Stimulated activated CD4-positive, alpha-beta T cell treated with anti-CD3 and anti-CD28 coated beads, Interleukin-15, amount 100 ng/mL, for 48 hours (primary cell): ENCODE measurements at places on chromosomes 7 and 10.

- DNase-seq, result no peak
Observed at GRCh38 chr7:108468246-108468645, 12.0 kb upstream of the NRCAM start.

DNA sequence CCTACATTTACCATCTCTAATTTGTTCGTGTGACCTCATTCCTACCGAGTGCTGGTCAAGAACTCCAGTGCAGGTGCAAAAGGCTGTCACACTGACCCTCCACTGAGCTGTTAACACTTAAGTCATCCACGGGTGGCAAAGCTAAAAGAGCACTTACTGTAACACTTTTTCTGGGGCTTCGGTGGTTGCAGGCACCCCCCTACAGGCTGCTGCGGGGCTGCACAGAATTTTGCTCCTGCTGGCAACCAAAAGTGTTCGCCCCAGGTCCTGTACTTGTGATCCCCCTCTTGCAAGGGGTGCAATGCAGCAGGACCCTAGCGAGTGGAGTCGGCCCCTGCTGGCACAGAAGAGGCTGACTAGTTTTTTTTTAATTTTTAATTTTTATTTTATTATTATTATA lies 298.9 kb upstream of the CNTNAP2 start:
- no peak for DNase-seq

GRCh38 chr7:32036557-32036956 lies 33.6 kb downstream of the PDE1C start:
- DNase-seq, result no peak

- DNase-seq, result no peak
Observed at GRCh38 chr7:132840199-132840598, 241.7 kb downstream of the CHCHD3 start.

- no peak for DNase-seq
Observed at GRCh38 chr7:52021343-52021742, 704.7 kb upstream of the COBL start.

- no peak for DNase-seq
Observed at GRCh38 chr7:127504715-127505114, 80.7 kb downstream of the GCC1 start.

DNA sequence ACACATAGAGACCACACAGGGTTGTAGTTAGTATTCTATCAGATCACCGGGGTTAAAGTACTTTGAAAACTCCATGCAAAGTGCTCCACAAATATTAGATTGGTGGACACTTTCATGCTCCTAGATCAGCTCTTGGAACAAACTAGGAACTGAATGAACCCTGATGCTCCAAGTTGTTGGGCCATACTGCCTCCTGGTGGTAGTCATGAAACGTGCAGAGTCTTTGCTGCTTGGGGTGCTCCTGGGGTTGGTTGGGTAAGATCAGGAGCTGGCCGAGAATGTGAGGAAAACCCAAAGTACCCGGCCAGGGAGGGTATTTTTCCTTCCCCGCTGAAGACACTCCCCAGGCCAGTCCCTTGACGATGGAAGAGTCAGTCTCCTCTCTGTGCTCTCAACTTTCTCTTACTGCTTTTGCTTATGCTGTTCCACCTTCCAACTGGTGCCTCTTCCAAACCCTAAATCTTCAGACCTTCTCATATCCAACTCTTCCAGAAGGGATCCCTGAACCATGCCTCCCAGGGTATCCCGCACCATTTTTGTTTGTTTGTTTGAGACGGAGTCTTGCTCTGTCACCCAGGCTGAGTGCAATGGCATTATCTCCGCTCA lies 918 bp upstream of the RPEL1 start:
- peak; percentile 30 for DNase-seq

DNA sequence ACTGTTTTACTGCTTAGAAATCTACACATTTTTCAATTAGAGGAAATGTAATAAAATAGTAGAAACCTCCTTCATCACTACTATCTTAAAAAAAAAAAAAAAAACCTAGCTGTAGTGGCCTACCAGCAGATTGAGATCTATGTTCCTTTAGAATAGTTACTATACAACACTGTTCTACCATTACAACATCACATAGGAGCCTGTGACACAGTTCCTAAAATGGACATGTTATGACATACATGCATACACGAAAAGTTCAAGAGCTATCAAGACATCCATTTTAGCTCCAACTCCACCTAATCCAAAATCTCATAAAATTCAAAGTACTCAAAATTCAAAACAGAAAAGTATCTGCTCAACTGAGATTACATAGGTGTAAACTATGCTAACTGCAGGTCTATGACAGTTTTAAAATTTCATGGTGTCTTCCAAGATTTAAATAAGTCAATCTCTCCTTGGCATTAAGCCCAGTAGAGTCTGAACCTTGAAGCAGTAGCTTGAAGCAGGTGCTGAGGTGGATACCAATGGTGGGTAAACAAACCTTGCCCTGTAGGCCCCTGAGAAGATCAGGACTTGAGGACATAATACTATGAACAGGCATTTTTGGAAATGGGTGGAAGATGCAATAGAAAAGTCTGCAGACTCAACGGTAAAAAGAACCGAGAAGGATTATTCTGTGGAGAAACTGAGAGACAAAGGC lies 17.0 kb downstream of the CACUL1 start:
- no peak for DNase-seq

GRCh38 chr7:73541722-73542121 lies 15.8 kb downstream of the BCL7B start:
- DNase-seq, result no peak

DNA sequence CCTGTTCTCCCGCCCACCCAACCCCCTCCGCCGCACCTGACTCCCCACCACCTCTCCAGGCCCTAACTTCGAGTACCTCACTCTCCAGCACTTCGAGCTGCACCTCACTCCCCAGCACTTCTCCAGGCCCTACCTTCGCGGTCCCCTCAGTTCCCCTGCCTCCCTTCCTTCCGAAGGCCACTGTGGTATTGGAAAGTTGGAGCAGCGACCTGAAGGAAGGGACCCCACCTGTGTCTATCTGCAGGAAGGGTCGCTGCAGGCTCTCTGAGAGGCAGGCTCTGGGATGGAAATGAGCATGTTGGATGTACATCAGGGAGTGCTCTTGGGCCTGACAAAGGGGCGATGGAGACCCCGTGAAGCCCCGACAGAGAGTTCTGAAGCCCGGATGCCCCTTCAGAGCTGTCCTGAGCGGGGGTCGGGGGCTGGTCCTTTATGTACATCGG lies 122.2 kb downstream of the PRKAG2 start:
- no peak for DNase-seq

DNA sequence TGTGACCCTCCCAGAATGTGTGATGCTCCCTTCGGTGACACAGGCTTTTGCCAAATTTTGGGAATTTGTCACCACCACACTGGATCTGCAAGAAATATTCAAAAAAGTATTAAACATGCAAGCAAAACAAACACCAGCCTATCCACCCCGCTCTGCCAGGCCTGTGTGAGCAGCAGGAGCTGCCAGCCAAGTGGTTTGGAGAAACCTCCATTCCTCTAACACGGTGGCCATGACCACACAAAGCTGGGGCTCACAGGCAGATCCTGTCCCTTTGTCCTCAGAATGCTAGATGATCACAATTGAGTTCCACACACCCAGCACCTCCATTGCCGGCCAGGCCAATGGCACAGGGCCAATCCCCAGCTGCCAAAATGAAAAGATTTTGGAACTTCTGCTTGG lies 261.9 kb upstream of the PPP2R2D start:
- DNase-seq, result no peak

- DNase-seq, result no peak
Observed at GRCh38 chr10:77713521-77714280, 76.1 kb upstream of the KCNMA1 start.

- DNase-seq, result no peak
Observed at GRCh38 chr7:123995617-123996326, 37.1 kb downstream of the TMEM229A start.

- DNase-seq, result no peak
Observed at GRCh38 chr7:43879477-43879876, 10.2 kb upstream of the MRPS24 start.

DNA sequence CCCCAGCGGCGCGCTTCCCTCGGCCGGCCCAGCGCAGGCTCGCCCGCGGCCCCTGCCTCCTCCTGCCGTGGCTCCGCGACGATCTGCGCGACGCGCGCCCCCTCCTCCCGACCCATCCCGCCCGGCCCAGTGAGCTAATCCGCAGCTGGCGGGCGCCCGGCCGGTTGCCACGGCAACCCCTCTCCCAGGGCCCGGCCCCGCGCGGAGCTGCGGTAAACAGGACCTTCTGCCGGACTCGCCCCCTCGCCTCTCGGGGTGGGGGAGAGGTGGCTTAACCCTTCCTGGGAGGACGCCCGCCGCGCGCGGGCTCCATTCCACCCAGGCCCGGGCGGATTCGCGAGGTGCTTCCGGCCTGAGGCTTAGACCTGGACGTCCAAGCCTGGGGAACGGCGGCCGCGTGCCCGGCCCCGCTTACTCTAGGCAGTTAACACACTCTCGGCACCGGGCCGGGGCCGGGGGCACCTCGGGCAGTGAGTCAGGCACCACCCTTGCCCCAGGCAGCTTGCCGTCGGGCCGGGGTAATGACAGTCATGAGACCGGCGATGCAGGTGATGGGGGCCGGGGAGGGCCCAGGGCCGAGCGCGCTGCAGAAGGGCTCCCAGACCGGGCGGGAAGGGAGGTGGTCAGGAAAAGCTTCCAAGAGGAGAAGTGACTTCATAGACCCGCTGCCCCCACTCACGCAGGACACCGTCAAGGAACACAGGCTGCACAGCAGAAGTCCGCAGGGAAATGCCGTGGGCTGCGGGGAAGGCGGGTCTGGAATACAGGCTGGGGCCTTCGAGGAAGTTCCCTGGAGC lies at the start of gene DENND2A:
Gene DENND2A, minus strand, starts transcription at position 87 of the 797 bp plus-strand sequence. CDS start 38,416 bp downstream, outside the sequence.
- DNase-seq, result no peak

GRCh38 chr7:107944411-107945169 lies 53.6 kb downstream of the DLD start:
- DNase-seq, result no peak

- DNase-seq, result no peak
Observed at GRCh38 chr7:16083931-16084330, 337.4 kb downstream of the CRPPA start.

DNA sequence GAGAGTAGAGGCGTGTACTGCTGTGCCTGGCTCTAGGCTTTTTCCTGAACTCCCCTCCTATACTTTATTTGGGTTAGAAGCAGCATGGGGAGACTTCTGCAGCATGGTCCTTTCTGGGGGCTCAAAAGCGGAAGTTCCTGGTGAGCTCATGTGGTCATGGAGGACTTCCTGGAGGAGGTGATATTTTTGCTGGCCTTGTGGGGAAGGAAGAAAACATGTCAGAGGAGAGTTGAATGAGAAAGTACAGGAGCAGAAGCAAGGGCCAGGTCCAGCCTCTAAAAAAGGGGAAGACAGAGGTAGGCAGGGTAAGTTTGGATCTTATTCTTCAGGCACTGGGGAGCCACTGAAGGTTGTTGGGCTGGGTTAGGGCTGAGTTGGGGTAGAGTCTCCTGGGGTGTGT lies 45.5 kb downstream of the CASTOR2 start:
- no peak for DNase-seq

GRCh38 chr10:71316056-71316785 lies 2.8 kb upstream of the SLC29A3 start:
- no peak for DNase-seq

DNA sequence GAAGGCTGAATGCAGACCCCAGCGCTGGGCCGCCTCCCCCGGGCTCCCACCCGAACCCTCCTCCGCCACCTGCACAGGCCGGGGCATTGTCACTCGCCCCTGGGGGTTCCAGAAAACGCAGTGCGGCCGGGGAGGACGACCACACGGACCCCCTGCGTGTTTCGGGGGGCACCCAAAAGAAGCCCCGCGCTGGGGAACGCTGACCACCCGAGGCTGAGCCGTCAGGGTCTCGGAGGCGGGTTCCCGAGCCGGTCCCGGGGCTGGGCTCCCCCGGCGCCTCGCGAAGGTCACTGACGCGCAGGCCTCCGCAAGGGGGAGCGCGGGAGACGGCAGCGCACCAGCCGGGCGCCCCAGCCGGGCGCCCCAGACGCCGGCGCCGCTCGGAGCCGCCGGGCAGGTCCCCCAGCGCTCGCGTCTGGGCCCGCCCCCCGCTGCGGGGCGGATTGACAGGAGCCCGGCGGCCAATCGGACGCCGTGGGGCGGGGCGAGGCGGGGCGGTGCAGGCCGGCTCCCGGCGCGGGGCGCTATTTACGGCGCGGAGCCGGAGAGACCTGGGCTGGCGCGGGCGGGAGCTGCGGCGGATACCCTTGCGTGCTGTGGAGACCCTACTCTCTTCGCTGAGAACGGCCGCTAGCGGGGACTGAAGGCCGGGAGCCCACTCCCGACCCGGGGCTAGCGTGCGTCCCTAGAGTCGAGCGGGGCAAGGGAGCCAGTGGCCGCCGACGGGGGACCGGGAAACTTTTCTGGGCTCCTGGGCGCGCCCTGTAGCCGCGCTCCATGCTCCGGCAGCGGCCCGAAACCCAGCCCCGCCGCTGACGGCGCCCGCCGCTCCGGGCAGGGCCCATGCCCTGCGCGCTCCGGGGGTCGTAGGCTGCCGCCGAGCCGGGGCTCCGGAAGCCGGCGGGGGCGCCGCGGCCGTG lies at the start of gene BAMBI:
Gene BAMBI, plus strand, starts transcription at position 554 of the 920 bp plus-strand sequence. CDS start 377 bp downstream, outside the sequence.
- DNase-seq, result peak; percentile 75

- no peak for DNase-seq
Observed at GRCh38 chr10:65660006-65660405, 1265.8 kb upstream of the LRRTM3 start.

DNA sequence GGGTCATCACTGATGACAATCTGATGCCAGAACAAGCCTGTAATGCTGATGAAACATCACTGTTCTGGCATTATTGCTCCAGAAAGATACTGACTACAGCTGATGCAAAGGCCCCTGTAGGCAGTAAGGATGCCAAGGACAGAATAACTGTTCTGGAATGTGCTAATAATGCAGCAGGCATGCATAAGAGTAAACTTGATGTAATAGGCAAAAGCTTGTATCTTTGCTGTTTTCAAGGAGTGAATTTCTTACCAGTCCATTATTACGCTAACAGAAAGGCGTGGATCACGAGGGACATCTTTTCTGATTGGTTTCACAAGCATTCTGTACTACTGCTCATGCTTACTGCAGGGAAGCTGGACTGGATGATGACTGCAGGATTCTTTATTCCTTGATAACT lies 18.7 kb downstream of the LCOR start:
- DNase-seq, result no peak

- no peak for DNase-seq
Observed at GRCh38 chr7:123537026-123537642, 2.7 kb upstream of the IQUB start.

DNA sequence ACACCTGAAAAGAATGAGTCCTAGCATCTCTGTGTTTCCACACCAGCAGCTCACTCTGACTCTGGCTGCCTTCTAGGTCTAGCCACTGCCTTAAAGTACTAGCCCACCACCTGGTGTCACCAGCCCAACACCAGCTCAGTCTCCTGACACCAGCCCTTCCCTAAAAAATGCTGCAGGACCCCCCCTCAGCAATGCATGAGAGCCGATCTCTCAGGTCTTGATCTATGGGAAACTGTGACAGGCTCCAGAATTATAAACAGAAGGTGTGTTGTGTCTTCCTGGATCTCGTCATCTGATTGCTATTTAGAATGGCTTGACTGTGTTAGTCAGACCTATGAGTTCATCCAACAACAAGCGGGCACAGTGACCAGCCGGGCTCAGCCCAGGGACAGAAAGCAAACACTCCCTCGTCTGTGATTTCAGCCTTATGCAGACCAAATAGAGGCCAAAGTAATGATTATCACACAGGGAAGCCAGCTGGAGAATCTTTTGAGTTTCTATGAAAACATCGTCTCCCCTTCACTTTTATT lies 66.6 kb downstream of the CUBN start:
- no peak for DNase-seq
